ENCODE measurements at places on chromosomes 11 and 22.

- DNase-seq = no peak
Measured at GRCh38 chr22:39806109-39806508, 87.5 kb downstream of the ENTHD1 start.

DNA sequence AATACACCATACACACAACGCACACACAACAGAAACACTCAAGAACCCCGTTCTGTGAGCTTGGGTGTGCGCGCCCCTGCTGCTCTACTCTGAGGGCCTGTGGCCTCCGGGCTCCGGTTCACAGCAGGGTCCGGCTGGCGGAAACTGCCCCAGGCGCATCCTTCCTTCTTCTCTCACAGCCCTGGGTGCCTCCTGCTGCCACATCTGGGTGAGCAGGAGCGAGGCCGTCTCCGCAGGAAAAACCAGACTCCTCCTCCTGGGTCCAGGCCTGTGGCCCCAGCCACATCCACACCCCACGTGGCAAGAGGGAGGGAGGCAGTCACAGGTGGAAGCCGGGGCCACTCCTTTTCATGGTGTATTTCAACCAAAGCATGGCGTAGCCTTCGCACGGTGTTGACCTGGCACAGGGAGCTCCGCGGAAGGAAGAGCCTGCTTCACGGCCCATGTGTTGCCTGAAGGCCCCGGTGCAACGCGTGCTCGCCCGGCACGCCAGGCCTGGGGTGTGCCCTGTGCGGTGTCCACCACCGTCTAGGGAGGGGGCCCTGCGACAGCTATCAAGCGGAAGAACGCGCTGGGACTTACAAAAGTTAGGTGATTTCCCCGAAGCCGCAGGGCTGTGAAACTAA, 1502.7 kb downstream of the TBC1D22A start:
- DNase-seq = no peak

DNA sequence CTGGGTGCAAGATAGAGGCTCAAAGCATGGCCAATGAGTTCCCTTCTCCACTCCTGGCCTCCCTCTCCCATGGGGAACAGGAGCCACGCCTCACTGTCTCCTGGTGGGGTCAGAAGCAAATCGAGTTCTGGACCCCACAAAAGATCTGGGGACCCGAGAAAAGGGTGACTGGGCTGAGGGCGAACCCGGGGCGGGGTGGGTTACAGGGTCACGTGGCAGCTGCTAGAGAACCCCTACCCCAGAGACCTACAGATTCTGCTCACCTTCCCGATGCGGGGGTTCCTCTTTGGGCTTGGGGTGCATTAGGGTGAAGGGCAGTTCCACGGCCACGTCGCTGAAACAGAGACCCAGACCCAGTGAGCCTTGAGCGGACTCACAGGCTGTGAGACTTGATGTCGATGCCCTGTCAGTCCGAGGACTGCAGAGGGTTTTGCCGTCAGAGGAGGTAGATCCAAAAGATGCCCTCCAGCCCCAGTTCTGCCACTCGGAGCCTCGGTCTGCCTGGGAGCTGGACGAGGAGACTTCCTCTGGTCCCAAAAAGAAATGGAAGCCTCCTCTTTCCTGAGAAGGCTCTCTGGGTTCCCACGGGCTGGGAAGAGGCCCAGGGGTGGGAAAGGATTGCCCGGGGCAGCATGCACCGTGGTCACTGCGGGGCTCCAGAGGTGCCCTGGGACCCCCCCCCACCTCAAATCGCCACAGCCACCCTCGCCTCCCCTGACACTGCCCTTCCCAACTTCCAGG, 28.2 kb downstream of the TPBGL start:
- no peak for DNase-seq

DNA sequence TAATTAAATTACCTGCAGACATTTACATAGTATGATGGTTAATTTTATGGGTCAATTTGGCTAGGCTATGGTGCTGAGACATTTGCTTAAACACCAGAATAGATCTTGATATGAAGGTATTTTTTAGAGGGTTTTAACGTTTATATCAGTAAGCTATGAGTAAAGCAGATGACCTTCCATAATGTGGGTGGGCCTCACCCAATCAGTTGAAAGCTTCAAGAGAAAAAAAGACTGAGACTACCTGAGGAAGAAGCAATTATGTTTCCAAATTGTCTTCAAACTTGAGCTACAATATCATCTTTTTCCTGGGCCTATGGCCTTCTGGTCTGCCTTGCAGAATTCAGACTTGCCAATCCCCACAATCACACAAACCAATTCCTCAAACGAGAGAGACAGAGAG, 498.8 kb upstream of the API5 start:
- no peak for DNase-seq

GRCh38 chr11:10076458-10077141, 217.4 kb downstream of the SBF2 start:
- no peak for DNase-seq

- no peak for DNase-seq
Measured at GRCh38 chr22:50563413-50564160, 868 bp upstream of the SYCE3 start.

DNA sequence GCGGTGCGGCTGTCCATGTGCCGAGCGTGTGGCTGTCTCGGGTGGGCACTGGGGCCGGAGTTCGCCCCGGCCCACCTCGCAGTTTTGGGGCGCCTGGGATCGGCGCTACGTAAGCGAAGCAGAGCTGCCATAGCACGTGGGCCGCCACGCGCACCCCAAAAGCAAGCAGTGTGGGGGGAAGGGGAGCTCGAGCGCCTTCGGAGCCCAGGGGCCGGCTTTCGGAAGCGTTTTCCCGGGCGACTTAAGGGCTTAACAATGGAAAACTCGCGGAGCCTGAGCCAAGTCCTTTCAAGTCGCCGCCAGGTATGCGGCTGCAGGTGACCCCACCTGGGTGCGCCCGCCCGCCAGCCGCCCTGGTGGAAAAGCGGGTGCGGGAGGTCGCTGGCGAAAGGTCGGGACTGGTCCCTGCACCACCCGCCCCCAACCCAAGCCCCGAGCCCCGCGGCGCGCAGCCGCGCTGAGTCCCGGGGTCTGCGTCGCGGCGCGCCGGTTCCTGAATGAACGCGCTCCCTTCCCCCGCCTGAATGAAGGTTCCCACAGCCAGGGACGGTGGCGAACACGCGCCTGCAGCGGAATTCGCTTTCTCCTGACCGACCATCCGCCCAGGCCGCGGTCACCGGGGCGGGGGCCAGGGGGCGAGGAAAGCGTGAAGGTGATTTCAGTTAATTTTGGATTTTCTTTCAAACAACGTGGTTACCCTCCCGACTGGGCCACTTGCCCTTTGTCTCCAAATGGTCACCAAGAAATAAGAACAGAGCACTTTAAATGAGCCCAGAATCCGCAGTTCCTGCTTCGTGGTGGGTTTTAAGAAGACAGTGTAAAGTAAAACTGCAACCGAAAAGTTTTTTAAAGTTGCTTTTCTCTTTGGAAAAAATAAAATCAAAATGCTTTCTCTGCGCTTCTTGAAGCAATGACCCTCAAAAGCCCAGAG, 2.8 kb upstream of the CCND1 start:
- no peak for DNase-seq

- DNase-seq = no peak
Measured at GRCh38 chr11:78262691-78263090, 74.0 kb downstream of the USP35 start.

GRCh38 chr22:40586781-40587180, 49.7 kb downstream of the MRTFA start:
- DNase-seq = no peak

- DNase-seq = no peak
Measured at GRCh38 chr11:13009476-13009920, 382 bp downstream of the RASSF10 start.

DNA sequence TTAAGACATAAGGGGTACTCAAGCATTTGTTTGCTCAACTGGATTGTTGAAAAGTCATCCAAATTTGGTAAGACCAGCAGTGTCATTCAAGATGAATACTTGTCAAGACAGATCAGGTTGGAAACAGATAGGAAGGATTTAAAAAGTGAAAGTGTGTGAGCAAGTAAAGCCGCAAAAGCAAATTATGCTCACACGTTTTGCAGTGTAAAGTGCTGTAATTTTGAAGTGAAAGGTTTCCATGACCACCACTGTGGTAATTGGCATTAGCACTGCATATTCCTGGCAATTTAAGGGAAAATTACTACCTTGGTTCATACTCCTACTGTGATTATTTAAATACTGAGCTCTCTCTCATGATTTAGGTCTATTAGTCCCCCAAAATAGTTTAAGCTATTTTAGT, 704.1 kb upstream of the CCDC179 start:
- no peak for DNase-seq

DNA sequence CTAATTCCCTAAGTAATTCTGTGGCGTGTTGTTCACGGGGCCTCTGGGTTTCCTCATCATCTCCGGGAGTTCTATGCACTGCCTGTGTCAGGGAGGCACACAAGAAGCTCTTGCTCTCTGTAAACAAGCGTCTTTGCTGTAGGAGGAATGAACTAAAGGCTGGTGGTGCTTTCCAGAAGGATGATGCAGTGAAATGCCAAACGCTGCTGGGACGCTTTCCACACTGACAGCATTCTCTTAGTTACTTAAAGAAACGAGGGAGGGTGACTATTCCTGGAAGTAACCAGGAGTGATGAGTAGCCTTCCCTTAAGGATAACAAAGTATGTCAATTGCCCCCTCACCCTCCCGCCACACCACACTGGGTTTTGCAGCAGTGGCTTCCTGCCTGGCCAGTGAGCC, 38.5 kb upstream of the NUP50 start:
- no peak for DNase-seq

GRCh38 chr11:69326622-69327219, 32.8 kb downstream of the MYEOV start:
- no peak for DNase-seq

GRCh38 chr11:639332-639955, 2.4 kb downstream of the DRD4 start:
- no peak for DNase-seq

DNA sequence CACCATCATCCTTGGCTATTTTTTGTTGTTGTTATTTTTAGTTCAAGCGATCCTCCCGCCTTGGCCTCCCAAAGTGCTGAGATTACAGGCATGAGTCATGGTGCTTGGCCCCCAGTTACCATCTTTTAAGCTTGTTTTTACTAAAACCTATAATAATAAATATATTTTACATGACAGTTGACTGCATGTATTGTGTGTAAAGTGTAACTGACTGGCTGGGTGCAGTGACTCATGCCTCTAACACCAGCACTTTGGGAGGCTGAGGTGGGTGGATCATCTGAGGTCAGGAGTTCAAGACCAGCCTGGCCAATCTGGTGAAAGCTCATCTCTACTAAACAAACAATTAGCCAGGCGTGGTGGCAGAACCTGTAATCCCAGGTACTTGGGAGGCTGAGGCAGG, 386.2 kb downstream of the TENM4 start:
- no peak for DNase-seq

DNA sequence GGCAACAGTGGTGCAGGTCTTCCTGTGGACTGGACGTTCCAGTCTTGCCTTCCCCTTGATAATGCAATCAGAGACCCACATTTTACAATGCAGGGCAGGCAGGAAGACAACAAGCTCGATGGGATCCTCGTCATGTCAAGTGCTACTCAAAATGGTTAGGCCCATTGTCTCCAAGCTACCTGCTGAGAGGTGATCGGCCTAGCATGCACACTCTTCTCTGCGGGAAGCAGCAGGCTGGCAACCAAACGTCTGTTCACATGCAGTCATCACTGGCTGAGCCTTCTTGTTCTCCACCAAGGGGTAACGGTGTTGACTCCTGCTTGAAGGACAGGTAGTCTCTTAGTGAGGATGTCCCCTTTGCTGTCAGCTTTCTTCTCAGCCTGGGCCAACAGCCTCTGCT, 25.5 kb upstream of the CD82 start:
- no peak for DNase-seq

DNA sequence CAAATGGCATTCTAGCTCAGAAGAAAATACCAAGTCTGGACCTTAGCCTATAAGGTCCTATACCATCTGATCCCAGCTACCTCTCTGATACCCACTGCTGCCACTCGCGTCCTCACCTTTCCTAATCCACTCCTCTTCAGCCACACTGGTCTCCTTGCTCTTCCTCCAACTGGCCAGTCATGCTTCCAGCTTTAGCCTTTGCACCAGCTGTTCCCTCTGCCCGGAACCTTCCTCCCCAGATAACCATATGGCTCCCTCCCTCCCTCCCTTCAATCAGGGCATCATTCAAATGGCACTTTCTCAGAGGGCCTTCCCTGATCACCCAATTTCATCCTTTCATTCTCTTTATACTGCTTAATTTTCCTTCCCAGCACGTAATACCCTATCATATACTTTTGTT, 67.9 kb downstream of the KCNC1 start:
- DNase-seq = no peak

- no peak for DNase-seq
Measured at GRCh38 chr11:59556917-59557348, 45.6 kb downstream of the OR4D9 start.

GRCh38 chr11:74013141-74013540, 4.3 kb upstream of the UCP3 start:
- DNase-seq = no peak

GRCh38 chr11:9899676-9900075, 235.8 kb downstream of the SWAP70 start:
- no peak for DNase-seq

GRCh38 chr11:118625036-118625690, 17.7 kb downstream of the PHLDB1 start:
- DNase-seq = no peak

GRCh38 chr22:39926753-39927152, 25.9 kb downstream of the GRAP2 start:
- no peak for DNase-seq

DNA sequence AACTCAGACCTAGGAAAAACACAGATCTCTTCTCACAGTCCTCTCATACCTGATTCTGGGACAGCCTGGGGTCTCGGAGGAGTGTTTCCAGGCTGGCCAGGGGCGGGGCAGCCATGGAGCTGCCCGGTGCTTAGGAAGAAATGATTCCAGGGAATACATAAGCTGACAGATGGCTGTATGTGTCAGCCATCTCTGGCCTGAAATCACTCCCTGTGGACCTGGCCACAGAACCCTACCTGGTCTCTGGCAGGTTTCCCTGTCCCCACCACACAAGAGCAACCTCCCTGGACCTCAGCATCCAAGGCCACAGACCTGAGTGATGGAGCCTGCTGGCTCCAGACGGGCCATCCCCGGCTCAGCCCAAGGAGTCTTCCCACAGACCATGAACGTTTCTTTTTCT, 10.0 kb downstream of the GGA1 start:
- DNase-seq = no peak

- DNase-seq = no peak
Measured at GRCh38 chr11:11998091-11998781, 10.2 kb downstream of the DKK3 start.

DNA sequence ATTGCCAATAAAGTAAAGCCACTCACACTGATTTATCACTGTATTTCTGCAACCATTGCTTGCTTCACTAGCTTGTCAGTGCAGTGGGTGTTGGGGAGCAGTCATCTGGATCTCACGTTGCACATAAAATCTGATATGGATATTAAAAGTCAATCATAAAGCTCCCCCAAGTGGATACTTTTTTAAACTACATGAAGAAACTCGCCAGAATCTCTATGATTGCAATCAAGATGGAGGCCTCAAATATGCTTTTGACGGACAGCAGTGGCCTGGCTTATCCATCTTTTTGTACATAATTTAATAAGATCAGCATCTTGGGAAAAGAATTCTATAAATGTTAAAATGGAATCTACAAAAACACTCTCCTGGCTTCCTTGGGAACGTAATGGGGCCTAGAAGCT, 137.7 kb downstream of the WT1 start:
- DNase-seq = no peak

- no peak for DNase-seq
Measured at GRCh38 chr11:47908198-47908597, 60.0 kb upstream of the NUP160 start.

Data from glomerular endothelial cell (primary cell).